ENCODE measurements at places on chromosomes 3 and 15.
A peak's percentile ranks its signal among the peaks of the same experiment; 100 is the strongest.

- no peak for DNase-seq
Observed at GRCh38 chr3:15815696-15816095, 17.9 kb upstream of the ANKRD28 start.

GRCh38 chr3:121545049-121545573 lies 677 bp downstream of the POLQ start:
- DNase-seq: no peak

GRCh38 chr3:117234331-117234730 lies 524.8 kb downstream of the TUSC7 start:
- no peak for DNase-seq

DNA sequence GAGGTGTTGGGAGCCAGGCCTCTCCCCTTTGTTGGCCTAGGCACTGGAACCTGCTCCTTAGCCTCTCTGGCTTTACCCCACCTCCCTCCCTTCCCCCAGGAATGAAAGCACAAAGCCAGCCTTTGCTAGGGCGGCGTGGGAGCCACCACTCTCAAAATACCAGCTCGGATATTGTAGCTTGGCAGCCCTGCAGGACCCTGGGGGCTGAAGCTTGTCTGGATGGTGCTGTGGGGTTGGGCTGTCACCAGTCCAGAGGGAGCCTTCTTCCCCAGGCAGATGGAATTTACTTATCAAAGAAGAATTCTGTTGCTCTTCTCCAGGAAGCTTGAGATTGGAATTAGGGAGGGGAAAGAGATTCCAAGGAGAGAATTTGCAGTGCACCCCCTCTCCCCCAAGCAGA lies 14.9 kb upstream of the GRM2 start:
- DNase-seq: no peak

DNA sequence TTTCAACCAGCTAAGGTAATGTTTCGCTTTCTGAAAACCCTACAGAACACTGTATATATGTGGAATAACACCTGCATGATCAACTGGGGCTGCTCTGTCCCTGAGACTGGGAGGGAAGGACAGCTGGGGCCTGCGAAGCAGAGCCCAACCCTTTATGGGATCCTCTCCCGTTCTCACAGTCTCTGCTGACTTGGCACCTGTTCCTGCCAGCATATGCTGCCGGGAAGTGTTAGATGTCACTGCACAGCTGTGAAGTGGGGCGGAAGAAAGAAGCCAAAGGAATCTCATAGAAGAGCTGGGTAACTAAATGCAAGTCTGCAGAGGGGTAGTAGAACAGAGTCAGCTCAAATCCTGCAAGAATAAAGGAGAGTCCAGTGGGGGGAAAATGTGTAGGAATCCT lies 29.6 kb downstream of the LRRC3B start:
- no peak for DNase-seq

DNA sequence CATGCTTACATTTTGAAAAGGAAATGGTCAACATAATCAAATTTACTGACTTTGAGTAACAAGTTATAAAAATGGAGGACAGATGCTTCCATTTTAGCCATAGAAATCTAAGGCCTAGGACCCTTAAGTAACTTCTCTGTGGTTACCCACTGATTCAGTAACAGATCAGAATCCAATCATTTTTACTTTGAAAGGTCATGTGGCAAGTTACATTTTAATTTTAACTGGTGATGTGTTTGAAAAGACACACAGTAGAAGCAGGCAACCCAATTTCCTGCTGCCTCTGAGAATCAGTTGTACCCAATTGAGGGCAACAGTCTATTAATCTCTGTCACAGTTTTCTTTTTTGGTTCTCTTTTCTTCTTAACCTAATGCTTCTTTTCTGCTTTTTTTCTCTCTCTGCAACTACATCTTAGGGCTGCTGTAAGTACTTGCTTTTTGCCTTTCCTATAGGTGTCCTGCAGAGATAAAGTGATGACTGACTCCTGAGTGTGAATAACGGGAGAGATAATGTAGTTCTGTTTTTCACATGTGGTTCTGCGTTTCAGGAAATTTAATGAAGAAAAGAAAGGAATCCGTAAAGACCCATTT lies 3.3 kb downstream of the ZWILCH start:
- no peak for DNase-seq

GRCh38 chr15:100314809-100315400 lies 26.9 kb downstream of the ADAMTS17 start:
- no peak for DNase-seq

DNA sequence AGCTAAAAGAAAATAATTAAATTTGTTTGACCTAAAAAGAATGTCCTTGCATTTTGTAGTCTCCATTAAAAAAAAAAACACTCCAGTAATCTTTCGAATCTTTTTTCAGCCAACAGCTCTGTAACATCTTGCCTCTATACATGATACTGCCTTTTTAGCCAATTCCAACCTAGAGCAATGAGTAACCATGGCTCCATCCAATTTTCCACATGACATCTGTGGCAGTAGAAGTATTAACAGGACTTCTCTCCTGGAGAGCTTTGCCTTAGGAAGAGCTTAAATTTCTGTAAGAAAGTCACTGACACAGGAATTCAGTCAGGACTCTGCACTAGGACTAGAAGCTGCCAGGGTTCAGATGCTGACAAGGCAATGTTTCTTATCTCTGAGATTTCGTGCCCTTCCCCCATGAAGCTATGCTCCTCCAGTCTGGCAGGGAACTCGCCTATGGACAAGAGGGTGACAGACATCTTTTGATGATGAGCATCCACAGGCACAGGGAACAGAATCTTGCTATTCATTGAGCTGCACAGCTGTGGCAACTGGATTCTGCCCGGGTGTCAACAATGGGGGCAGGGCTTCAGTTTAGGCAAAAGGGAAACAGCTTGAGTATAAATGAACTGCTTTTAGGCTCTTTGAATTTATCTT lies 81.8 kb downstream of the ALCAM start:
- no peak for DNase-seq

- no peak for DNase-seq
Observed at GRCh38 chr15:101167753-101168462, 83.9 kb downstream of the CHSY1 start.

GRCh38 chr3:72657666-72658065 lies 190.6 kb downstream of the SHQ1 start:
- DNase-seq: no peak

DNA sequence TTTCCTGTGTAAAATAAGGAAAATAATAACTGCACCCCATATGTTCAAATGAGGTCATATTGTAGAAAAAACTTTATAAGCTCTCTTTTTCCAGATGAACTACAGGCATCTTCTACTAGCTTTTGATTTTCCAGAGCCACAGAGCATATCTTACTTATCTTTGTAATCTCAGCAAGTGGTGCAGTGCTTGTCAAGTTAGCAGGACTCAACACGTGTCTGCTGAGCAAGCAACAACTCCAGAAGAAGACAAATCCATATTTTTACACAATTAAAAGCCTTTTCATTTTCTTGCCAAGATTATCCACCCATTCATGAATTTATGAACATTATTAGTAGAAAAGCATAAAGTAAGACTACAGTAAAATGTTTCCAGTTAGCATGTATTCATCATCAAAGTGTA lies 14.4 kb upstream of the TSC22D2 start:
- DNase-seq: no peak

DNA sequence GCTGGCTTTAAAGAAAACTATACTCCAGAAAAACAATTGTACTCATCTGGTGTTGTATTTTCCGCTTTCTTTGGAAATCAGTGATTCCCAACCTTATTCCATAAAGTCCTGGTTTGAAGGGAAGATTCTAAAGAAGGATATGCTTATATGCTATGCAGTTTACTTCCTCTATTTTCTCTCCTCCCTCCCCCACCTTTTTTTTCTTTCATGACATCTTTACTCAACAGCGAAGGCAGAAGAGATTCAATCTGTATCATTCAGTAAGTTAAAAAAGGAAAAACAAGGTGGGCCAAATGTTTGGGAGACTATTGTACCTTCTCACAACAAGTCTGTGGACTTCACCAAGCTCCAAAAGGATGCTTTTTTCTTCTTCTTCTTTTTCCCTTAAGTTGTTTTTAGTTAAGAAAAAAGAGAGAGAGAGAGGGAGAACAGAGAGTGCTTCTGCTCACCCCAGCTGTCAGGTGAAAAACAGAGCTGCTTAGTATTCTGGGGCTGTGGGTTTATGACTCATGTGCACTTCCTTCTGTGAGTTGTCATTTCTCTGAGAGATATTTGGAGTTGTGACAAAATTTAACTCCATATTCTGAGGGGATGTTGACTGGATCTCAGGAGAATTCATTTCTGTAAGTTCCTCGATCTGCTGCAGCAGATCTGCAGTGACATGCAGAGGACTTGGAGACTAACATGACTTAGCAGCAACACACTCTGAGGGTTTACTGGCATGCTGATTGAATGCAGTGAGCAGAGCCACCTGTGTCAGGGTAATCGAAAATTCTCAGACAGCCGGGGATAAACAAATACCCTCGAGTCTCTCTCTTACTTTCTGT lies 70.7 kb downstream of the SSR3 start:
- peak; percentile 69 for DNase-seq

GRCh38 chr3:294096-294495 lies 97.5 kb downstream of the CHL1 start:
- no peak for DNase-seq

- DNase-seq: no peak
Observed at GRCh38 chr15:81575436-81576123, 201.6 kb upstream of the TMC3 start.

GRCh38 chr3:112634786-112635541 lies 6.0 kb downstream of the CCDC80 start:
- no peak for DNase-seq

DNA sequence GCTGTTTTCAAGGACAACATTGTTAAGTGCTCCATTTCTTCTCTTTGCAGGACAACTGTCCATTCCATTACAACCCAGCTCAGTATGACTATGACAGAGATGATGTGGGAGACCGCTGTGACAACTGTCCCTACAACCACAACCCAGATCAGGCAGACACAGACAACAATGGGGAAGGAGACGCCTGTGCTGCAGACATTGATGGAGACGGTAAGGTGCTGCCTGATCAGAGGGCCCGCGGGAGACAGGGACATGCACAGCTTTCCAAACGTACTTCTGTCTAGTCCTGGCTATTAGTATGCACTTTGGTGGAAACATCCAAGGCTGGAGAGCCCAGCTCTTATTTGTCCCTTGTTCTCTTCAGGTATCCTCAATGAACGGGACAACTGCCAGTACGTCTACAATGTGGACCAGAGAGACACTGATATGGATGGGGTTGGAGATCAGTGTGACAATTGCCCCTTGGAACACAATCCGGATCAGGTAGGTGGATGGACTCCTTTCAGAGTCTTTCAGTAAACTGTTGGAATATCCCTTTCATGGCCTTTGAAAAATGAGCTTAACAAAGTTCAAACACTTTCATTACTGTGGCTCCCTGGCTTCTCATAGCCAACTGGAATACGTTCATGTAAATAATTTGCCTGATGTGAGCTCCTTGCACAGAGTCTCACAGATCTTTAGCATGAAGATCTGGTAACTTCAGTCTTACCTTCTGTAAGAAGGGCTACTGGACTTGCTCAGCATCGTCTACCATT lies 10.4 kb downstream of the THBS1 start:
- no peak for DNase-seq

GRCh38 chr3:180275176-180275575 lies 238.4 kb upstream of the PEX5L start:
- no peak for DNase-seq

GRCh38 chr15:82851981-82852511 lies 42.6 kb downstream of the WHAMM start:
- no peak for DNase-seq

GRCh38 chr3:71495708-71496472 lies 87.6 kb downstream of the FOXP1 start:
- DNase-seq: no peak

- DNase-seq: no peak
Observed at GRCh38 chr3:68148447-68148846, 494.0 kb upstream of the SUCLG2 start.

GRCh38 chr15:81504170-81504905 lies 130.3 kb upstream of the TMC3 start:
- DNase-seq: no peak

DNA sequence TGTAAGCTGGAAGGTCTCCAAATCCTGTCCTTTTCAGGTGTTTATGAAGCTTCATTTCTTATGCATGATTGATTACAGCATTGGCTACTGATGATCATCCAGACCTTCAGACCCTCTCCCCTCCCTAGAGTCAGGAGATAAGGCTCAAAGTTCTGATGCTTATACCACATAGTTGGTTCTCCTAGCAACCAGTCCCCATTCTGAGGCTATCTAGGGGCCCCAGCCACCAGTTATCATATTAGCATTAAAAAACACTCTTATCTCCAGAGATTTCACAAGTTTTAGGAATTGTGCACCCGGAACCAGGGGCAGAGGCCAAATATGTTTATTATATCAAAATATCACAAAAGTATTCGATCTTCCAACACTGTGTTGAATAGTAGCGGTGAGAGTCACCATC lies 953.1 kb downstream of the FHIT start:
- DNase-seq: no peak

- no peak for DNase-seq
Observed at GRCh38 chr3:156474560-156475389, 80.1 kb downstream of the SSR3 start.

- DNase-seq: no peak
Observed at GRCh38 chr3:179046497-179047353, 24.9 kb downstream of the ZMAT3 start.

GRCh38 chr3:14989943-14990779 lies 42.8 kb downstream of the NR2C2 start:
- DNase-seq: no peak

- no peak for DNase-seq
Observed at GRCh38 chr15:76799760-76800159, 105.4 kb downstream of the SCAPER start.

DNA sequence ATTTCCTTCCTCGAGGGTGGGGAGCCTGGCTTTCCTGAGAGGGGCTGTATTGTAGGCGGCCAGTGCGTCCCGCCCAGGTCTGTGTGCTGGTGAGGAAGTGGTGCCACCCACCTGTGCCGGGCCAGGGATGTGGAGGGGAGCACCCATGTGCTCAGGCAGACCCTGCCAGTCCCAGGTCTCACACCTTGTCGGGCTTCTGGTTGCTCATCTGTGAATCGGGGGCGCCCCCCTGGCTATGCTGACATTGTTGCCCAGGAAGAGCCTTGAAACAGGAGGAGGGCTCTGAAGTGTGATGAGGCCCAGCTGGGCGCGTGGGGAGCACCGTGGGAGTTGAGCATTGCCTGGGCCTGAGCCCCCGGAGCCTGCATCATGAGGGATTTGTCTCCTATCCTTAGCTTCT lies 4.8 kb downstream of the FBLN2 start:
- no peak for DNase-seq

DNA sequence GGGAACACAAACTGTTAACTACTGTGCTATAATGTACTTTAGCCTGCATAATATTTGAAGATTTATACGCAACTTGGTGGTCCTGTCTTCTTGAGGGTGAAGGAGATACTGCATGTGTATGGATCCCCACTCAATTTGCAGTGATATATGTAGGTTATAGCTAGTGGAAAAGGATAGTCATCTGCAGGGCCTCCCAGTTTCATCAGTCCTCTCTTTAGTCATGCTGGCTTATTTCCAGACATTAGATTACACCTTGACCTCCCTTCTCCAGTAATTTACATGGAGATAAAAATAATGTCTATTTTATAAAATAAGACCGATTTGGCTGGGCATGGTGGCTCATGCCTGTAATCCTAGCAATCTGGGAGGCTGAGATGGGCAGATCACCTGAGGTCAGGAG lies 3.7 kb downstream of the NR1D2 start:
- DNase-seq: no peak
